T-cell (primary cell): ENCODE measurements at places on chromosomes 3 and 15. TPM values are rescaled to one million over a fixed set of nuclear protein-coding genes. Genes with fewer than 3 reads are reported as not detected.

DNA sequence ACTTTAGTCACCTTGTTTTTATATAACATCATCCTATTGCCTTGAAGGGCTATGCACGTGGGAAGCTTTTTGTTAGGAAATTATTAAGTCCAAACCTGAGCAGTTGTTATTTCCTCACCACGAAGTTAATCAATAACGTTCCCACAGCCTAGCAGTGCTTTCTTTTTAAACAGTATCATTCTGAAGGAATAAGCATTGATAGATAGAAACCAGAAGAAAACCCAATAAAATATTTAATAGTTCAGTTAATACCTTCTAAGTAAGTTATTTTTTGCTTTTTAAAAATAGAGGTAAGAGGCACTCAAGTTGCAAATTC, 149.3 kb downstream of the KCNMB2 start:
- no peaks in the 10 kb centered on the region for H3K36me3 ChIP-seq
- no peak overlapping the region for H3K4me3 ChIP-seq
- H3K27ac ChIP-seq = no peak overlapping the region
- H3K4me1 ChIP-seq = no peaks in the 10 kb centered on the region

- DNase-seq = no peak
- no peaks in the 10 kb centered on the region for H3K27me3 ChIP-seq
- H3K4me3 ChIP-seq = no peak overlapping the region
Measured at GRCh38 chr3:71048948-71049347, 534.6 kb downstream of the FOXP1 start.

FEZF2 gene
- not detected for total RNA-seq

GRM7 gene
- not detected for total RNA-seq

LRRC2 gene
- total RNA-seq = 1.9 TPM

XIRP1 gene
- total RNA-seq = not detected

DNA sequence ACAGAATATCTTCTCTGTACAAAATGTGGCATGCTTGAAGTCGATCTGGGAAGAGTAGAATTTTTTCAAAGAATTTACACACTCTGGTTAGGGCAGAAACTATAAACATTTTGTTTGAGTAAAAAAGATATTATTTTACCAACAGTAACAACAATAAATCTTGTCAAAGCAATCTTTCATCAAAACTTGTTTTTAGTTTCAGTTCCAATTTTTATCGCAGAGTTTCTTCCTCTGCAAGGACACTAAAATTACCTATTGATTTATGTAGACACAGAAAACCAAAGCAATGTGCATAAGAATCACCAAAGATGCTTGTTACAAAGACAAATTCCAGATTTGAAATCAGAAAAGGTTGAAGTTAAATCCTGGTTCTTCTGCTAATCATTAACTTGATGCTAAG, 61.9 kb downstream of the CGGBP1 start:
- no peak for DNase-seq
- H3K27ac ChIP-seq = no peak overlapping the region
- no peaks in the 10 kb centered on the region for H3K4me1 ChIP-seq
- H3K4me3 ChIP-seq = no peak overlapping the region

- peaks cover 4% of the 10 kb centered on the region for H3K4me1 ChIP-seq
- H3K36me3 ChIP-seq = no peaks in the 10 kb centered on the region
- no peak overlapping the region for H3K27ac ChIP-seq
- DNase-seq = no peak
- no peak overlapping the region for H3K4me3 ChIP-seq
Measured at GRCh38 chr3:42693530-42693930, 8.2 kb downstream of the KLHL40 start.

DNA sequence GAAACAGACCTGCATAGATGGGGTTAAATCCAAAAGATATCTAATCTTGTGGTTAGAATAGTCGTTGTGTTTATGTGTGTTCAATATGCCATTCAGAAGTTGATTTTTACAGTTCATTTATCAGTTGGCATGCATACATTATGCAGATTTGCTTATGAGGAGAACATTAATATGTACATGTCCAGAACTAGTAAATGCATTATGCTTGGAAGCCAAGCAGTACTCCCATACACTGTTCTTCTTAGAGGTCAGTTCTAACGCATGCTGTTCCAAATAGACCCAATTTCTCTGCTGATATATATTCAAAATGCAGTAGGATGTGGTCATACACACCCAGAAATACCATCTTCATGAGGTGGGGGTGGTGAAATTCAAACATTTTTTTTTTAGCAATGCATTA, 956 bp downstream of the FGF12 start:
- H3K27me3 ChIP-seq = no peaks in the 10 kb centered on the region
- H3K36me3 ChIP-seq = no peaks in the 10 kb centered on the region
- no peak for DNase-seq
- H3K27ac ChIP-seq = no peak overlapping the region
- H3K4me3 ChIP-seq = no peak overlapping the region

- H3K4me3 ChIP-seq = no peak overlapping the region
- DNase-seq = no peak
- H3K27me3 ChIP-seq = no peaks in the 10 kb centered on the region
- no peaks in the 10 kb centered on the region for H3K36me3 ChIP-seq
- H3K4me1 ChIP-seq = no peaks in the 10 kb centered on the region
Measured at GRCh38 chr3:97417-98258, 98.9 kb upstream of the CHL1 start.

AEN gene
- 48.4 TPM for total RNA-seq

DNA sequence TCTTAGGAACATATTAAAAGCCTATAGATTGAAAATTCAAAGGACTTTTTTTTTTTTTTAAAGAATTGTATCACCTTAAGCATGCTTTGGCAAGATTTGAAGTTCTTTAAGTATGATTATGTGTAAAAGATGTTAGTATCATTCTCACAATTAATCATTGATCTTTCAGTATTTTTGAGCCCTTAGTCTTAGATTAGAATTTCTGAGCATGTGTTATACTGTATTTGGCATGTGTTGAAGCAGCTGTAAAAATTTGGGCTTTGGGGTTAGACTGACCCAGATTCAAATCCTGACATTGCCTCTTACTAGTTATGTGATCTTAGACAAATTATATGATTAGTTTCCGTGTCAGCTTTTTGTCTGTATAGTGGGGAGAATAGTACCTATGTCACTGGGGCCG, 6.3 kb downstream of the OXSR1 start:
- H3K36me3 ChIP-seq = no peaks in the 10 kb centered on the region
- no peak overlapping the region for H3K27ac ChIP-seq
- no peak for DNase-seq
- H3K4me3 ChIP-seq = no peak overlapping the region
- no peaks in the 10 kb centered on the region for H3K27me3 ChIP-seq

DNAH12 gene
- 0.39 TPM for total RNA-seq
